ENCODE measurements at places on chromosomes 2 and 18.

DNA sequence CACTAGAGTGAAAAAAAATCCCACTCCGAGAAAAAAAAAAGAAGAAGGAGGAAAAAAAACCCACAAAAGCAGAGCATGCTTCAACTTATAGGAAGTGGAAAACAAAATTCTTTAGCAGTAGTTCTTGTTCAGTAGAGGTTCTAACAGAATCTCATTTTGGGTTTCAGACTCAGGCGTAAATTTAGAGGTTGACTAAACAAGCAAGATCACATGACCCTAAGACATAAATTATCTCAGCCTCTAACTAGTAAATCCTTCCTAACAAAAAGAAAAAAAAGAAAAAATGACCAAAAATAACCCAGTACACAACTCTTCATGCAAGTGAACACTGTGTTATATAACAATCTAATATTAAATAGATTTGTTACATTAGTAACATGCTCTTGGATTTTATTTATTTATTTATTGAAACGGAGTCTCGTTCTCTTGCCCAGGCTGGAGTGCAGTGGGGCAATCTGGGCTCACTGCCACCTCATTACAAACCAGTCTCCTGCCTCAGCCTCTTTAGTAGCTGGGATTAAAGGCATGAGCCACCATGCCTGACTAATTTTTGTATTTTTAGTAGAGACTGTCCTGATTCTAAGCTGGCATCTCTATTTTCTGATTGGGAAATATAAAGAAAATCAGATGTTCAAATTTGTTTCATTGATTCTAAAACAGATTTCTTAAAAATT is 35.4 kb downstream of the PPP4R3B start:
- peak; percentile 51 for DNase-seq

DNA sequence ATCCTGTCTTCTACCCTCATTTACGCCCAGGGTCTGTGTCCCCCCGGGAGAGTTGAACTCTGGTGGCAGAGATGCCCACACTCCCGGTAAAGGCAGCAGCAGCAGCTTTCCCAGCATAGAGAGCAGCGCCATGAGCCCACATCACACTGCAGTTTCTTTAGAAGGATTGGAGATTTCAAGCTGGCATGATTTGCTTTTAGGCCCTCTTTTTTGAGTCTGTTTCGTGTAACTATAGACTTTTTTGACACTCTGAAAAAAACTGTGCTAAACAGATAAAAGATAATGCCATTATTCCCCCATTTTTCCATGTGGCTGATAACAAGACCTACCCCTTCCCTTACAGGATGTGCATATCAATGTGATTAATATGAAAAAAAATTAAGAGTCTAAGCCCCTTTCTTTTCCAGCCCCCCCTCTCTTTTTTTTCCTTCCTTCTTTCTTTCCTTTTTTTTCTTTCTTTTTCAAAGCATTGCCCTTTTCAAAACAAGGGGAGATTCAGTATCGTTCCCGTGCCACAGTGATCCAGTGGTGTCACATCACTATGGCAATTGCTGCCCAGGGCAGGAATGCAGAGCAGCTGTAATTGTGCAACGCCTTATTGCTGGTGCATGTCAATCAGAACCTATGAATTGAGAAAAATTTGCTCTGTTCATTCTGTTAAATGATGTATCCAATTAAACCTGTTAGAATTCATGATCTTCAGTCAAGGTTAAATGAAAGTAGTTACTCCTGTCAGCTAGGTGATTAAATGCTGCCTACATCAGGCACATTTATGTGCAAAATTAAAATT is 104.5 kb downstream of the CDCA7 start:
- no peak for DNase-seq

DNA sequence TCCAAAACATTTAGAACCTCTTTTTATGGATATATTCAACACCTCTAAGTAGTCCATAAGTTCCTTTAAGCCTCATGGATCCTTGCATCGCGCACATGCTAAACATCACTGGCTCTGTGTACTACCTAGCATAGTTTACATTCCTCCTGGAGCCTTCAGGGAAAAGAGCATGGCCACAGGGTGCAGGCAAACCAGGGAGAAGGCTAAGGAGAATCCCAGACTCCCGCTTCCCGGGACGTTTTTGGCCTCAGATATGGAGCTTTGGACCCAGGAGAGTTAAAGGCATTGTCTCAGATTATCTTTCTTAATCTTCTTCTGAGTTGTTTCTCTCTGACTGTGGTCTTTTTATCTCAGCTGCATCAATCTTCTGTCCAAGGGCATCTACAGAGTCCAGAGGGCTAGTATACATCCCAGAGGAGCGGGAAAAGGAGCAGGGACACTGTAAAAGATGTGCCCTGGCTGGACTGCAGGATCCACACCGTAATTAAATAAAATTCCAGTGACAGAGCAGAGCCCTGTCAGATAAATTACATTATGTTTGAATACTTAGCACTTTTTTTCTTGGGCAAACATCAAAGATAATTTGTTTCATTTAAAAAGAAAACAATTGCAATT is 36.9 kb downstream of the RIT2 start:
- no peak for DNase-seq

- DNase-seq = no peak
Observed at GRCh38 chr2:7031547-7032245, 114.5 kb downstream of the RNF144A start.

DNA sequence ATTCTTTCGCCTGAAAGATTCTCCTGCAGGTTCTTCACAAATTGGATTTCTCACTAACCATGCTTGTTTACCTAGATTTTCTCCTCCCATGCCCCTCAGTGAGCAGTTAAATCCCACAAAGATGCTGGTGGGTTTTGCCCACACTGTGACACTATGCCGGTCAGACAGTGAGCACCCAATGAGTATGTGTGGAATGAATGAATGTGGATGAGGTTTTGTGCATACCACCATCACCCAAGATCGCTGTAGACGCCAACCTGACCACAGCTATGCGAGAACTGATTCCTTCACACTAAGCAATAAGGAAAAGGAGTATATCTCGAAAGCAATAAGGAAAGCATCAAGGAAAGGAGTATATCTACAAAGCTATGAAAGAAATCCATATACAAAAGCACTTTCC is 116.7 kb downstream of the PID1 start:
- peak; percentile 85 for DNase-seq

GRCh38 chr2:406231-406630 is 118.3 kb upstream of the ALKAL2 start:
- no peak for DNase-seq

- peak; percentile 9 for DNase-seq
Observed at GRCh38 chr2:190159453-190159852, 96.9 kb upstream of the MSTN start.

- DNase-seq = peak; percentile 95
Observed at GRCh38 chr2:18976168-18976961, 382.1 kb downstream of the OSR1 start.

GRCh38 chr2:187964746-187965145 is 326.9 kb upstream of the GULP1 start:
- no peak for DNase-seq

- DNase-seq = peak; percentile 47
Observed at GRCh38 chr2:97995026-97995733, 568 bp downstream of the TMEM131 start.

DNA sequence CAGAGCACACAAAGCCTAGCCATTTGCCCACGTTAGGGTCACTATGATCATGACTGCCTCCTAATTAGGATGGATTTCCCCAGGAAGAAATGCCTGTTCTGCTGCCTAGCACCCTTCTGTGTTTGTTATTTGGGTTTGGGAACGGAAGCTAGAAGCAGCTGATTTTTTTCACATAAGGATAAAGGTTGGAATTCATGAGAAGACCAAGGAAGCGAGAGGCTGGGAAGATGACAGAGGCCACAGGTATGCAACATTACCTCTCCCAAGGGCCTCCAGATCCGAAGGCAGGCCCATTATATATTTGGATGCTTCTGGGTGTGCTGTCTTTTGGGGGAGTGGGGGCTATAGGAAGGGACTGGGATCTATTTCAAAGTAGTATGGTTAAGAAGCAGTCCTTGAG is 204.7 kb downstream of the FBXO15 start:
- no peak for DNase-seq

- no peak for DNase-seq
Observed at GRCh38 chr18:79643054-79643984, 36.3 kb upstream of the CTDP1 start.

- DNase-seq = no peak
Observed at GRCh38 chr18:24016643-24017042, 2.1 kb downstream of the TTC39C start.

DNA sequence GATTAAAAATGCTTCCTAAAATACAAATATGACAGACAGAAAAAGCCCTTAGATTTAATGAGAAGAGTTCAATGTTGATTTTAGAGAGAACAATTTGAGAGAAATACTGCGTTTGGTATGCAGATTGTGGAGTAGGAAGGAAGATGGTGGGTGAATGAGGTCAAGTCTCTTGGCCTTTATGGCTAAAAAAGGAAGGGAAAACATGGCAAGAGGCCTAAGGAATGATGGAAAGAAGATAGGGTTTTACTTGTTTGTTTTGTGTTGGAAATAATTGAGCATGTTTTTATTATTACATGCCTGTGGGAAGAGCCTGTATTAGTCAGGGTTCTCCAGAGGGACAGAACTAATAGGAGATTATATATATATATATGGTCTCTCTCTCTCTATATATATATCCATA is 318.1 kb downstream of the TRIB2 start:
- DNase-seq = no peak

GRCh38 chr2:226063704-226064440 is 664.4 kb downstream of the NYAP2 start:
- peak; percentile 82 for DNase-seq
